ENCODE measurements at places on chromosomes 7 and 10. TPM values are rescaled to one million over a fixed set of nuclear protein-coding genes. Genes with fewer than 3 reads are reported as not detected.

- DNase-seq, result no peak
Measured at GRCh38 chr10:73800560-73801252, 10.7 kb downstream of the NDST2 start.

- DNase-seq, result no peak
Measured at GRCh38 chr10:28620251-28620650, 57.1 kb upstream of the BAMBI start.

DNA sequence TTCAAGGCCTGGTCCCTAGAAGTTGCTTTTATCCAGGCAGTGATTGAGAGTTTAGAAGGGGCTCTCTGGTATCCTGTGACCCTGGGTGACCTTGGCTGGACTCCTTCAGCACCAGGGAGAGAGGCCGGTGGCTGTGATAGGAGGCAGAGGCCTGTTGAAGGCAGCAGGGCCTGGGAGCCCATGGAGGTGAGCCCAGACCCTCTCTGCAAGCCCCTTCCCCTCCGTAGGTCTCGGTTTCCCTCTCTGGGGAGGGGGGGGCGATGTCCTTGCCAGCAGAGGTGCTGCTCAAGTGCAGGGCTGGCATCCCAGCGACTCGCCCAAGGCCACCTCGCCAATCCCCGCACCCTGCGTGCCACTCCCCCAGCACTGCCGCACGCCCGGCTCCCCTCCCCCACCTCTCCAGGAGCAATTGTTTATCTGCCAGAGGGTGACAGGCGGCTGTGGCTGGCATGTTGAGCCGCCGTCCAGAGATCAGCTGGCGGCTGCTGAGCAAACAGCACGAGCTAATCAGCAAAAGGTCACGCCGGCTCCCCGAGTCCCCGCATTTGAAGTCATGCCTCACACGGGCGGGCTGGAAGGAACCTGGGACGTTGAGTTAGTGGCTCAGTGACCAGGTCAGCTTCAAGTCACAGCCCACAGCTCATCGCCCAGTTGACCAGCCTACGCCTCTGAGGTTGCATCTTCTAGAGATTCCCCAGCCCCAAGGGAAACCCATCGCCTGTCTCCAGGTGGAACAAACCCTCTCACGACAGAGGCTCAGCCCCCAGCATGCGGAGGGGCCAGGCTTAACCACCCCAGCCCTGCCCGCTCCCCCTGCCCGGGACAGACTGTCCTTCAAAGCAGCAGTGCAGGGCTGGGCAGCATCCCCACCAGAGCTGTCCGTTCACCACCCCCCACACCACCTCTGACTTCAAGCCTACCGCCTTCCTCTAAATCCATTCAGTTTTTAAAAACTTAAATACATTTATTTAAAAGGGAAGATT lies 43.7 kb downstream of the ELFN1 start:
- DNase-seq, result no peak

- no peak for DNase-seq
Measured at GRCh38 chr10:98357194-98357822, 57.7 kb downstream of the PYROXD2 start.

GRCh38 chr7:36278620-36279172 lies 111.0 kb upstream of the ANLN start:
- DNase-seq, result no peak

DNA sequence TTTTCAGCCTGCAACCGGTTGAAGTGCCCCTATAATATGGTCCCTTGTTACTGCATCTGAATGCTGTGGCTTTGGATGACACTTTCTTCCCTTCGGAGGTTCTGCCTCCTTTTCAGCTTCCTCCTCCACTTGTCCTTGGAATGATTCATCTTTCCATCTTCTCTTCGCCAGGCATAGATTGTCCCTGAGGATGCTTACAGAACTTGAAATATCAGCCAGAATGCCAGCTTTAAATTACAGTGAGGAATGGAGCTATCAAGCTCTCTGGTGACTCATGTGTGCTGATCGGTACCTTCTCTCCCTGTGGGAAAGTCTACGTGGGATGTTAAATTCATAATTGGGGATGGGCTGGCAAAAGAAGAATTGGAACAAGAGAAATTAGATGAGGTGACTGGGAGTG lies 45.9 kb upstream of the PDK4 start:
- DNase-seq, result no peak

GRCh38 chr7:20828947-20829346 lies 42.3 kb upstream of the SP8 start:
- DNase-seq, result no peak

- DNase-seq, result no peak
Measured at GRCh38 chr7:29848941-29849340, 42.6 kb downstream of the WIPF3 start.

DNA sequence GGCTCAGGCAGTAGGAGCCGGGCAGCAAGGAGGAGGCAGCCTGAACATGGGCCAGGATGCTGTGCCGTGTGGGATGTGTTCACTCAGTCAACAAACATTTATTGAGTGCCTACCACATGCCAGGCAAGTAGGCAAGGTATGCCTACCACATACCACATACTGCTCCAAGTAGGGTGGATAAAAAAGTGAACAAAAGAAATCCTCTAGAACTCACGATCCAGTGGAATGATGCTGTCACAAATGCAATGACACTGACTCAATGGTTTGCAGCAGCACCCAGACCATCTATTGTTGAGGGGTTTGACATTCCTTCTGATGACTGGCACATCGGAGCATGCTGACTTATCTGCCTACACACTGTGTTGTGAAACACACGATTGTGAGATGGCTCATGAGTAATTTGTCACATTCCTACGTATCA lies 413.5 kb downstream of the NRG3 start:
- DNase-seq, result no peak

- DNase-seq, result no peak
Measured at GRCh38 chr10:75040576-75040975, 70.9 kb upstream of the SAMD8 start.

GRCh38 chr7:120421151-120421651 lies 148.2 kb downstream of the KCND2 start:
- DNase-seq, result no peak

- DNase-seq, result no peak
Measured at GRCh38 chr7:2791390-2791789, 52.7 kb downstream of the GNA12 start.

DNA sequence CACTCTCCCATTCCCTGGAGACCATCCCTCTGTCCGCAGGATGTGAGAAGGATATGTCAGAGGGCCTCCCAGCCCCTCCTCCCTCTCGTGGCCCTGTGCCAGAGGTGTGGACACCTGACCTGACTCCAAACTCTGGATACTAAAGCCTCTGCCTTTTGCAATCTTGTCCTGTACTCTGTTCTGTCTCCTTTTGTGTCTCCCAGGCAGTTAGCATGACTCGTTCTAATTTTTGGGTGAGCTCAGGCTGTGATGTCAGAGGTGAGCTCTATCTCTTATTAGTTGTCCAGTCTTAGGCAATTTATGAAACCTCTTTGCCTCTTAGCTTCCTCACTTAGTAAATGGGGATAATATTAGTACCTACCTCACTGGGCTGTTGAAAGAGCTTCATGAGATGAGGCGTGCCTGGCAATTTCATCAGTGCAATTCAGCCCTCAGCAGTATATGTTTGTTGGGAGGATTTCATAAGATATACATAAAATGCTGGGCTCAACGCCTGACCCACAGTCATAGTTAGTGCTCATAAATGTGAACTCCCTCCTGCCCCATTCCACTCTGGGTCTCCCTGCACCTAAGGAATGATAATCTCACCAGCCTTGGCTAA lies 10.9 kb downstream of the MARVELD1 start:
- DNase-seq, result no peak

DNA sequence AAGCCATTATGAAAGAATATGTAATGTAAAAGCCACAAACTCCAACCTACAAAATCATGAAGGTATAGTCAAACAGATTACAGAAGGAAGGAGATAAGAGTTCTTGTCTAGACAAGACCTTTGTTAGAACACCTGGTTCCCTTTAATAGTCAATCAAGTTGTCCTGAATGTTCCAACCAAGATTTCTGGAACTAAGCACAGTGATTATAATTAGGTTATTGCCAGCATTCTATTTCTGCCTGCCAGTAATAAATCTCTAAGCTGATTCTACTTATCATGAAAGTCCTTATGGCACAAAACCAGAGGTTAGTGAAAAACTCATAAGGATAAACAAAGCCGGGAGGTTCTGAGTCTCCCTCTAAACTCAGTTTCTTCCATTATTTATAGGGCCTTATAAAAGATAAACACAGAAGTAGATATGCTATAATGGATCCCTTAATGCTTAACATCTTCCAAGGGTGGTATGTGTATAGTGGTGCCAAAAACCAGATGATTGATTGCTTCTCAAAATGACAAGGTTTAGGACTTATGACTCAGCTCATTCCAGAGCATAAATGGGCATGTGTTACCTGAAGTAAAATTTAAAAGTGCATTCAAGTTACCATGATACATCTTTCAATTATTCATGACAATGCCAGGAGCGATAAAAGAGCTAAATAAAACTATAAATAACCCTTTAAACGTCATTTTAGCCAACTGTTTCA lies 237.2 kb downstream of the CSTF2T start:
- DNase-seq, result no peak

- DNase-seq, result no peak
Measured at GRCh38 chr7:91251877-91252276, 12.4 kb upstream of the FZD1 start.

TCAF2 gene
- 18.5 TPM for total RNA-seq

PPP1R17 gene
- not detected for total RNA-seq
